Retinal pigment epithelial cell (primary cell): ENCODE measurements at places on chromosomes 4 and X.

DNA sequence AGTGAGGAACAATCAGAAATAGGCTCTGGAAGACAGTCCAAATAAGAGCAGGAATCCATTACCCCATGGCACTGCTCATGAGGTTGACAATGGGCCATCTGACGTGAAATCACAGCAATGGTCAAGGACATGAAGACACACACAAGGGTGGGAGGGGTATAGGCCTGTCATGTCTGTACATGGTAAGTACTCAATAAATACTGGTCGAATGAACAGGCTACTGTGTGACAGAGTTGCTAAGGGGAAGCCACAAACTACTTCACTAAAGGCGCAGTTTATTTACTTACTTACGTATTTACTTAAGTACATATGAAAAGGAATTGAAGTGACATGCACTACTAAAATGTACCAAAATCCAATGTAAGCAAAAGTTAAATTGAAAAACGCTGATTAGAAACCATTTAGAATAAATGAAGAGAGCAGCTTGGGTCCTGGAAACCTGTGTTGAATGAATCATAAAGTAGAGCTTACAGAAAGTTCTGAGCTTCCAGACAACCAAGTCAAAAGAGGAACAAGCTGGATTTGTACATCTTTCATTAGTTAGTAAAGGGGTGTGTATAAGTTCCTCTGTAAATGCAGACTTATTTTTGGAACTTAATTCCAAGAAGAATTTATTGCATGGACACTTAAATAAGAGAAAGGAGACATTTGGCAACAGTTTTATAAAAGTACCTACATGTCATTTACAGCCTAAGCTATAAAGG lies 32.7 kb downstream of the ALPK1 start:
- DNase-seq = no peak

GRCh38 chrX:56462389-56462788 lies 101.0 kb upstream of the UBQLN2 start:
- no peak for DNase-seq

DNA sequence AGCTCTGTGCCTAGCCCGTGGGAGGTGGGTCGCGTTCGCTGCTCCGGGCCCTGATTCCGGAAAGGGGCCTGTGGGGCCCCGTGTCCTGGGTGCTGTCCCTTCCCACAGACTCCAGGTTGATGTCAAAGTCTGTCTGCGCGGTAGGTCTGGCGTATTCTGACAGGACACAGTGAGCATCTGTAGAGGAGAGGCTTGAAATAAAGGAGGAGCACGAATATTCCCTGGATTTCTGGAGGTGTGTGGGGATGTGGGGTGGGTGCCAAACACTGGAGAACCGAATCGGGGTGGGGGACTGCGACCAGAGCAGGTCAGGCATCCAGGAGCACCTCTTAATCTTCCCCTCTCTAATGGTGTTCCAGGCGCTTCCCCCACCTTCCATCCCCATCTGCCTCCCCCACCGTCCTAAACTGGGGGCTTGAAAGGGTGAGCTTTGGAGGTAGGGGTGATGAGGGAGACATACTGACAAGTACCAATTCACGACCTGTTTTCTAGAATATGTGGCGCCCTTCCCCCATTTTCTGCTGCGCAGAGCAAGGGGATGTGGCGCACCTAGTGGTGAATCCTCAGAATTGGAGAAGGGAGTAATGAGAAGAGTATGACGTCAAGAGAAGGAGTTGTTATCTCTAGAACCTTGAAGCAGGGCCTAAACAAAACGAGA lies 877 bp downstream of the GPRASP1 start:
- DNase-seq = no peak

- no peak for DNase-seq
These were observed 22.0 kb downstream of the TNMD start for GRCh38 chrX:100606753-100607152.

DNA sequence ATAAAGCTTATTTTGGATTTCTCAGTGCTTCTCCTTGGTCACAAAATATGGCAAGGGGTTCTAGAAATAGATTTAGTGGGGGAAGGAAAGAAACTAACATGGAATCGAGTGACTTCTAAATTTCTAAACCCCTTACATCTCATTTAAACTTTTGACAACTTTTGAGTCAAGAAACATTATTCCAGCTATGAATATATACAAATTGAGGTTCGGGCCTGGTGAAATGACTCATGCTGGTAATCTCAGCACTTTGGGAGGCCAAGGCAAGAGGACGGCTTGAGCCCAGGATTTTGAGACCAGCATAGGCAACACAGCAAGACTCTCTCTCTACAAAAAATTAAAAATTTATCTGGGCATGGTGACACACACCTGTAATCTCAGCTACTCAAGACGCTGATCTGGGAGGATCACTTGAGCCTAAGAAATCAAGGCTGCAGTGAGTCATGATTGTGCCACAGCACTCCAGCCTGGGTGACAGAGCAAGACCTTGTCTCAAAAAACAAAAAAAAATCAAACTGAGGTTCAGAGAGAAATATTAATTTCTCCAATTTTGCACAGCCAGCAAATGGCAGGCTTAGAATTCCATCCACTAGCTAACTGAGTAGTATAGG lies 99.8 kb downstream of the ANXA3 start:
- no peak for DNase-seq
